ENCODE measurements at places on chromosomes 6 and 20.

DNA sequence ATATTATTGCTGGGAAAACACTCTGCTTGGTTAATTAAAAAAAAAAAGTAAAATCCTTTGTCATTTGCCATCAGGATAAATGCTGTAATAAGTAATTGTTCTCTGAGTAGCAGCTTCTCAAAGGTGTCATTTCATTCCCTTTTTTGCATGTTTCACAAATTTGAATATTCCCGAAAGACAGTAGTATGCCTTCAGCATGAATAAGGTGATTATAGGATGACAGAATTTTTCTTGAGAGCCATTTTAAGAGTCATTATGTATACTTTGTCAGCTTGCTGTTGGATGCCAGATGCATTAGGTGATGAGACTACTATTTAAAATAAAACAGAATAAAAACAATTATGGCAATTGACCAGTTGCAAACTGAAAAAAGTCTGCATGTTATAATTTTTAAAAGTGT, 200.7 kb downstream of the HDGFL1 start:
- no peak overlapping the region for H3K27ac ChIP-seq
- H3K4me3 ChIP-seq: no peak overlapping the region
- H3K27me3 ChIP-seq: no peaks in the 10 kb centered on the region
- DNase-seq: no peak
- no peaks in the 10 kb centered on the region for H3K4me1 ChIP-seq

GRCh38 chr20:57043091-57043490, 223.3 kb downstream of the BMP7 start:
- no peaks in the 10 kb centered on the region for H3K4me1 ChIP-seq
- no peak overlapping the region for H3K4me3 ChIP-seq
- peaks cover 8% of the 10 kb centered on the region for H3K27me3 ChIP-seq
- no peak overlapping the region for H3K27ac ChIP-seq
- H3K36me3 ChIP-seq: no peaks in the 10 kb centered on the region

DNA sequence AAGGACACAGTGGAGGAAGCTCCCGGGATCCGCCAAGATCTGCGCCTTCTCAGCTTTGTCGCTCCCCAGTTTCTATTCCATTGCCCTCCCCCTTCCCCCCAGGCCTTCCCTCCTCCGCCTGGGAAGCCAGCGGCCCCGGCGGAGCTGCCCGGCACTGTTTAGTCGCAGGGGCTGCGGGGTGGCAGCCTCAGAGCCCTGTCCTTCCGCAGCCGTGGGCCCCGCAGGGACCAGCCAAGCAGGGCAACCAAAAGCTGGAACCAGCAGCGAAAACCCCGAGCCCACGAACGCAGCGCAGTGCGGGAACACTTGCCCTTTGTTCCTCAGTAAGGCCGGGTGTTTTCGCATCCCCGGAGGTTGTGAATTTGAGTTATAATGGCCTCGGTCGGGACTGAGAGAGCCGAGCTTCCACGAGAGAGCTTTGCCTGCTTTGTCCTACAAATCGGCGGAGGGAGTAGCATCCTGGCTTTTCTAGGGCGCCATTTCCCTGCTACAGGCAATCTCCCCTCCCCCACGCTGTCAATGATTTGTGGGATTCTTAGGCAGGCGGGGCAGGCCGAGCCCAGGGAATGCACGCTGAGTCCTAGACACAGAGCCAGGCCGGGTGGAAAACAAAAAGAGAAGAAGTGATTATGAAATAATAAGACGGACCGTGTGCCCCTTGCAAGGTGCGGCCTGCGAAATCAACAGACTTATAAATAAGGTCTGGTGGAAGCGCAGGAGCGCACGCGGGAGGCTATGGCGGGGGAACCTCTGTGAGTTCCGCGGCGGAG, 4.0 kb upstream of the TUBB2B start:
- DNase-seq: peak; percentile 85
- peaks cover 46% of the 10 kb centered on the region for H3K27me3 ChIP-seq
- H3K27ac ChIP-seq: no peak overlapping the region
- peaks cover 47% of the 10 kb centered on the region for H3K4me1 ChIP-seq
- H3K4me3 ChIP-seq: peak overlapping the region; percentile 39

- no peaks in the 10 kb centered on the region for H3K4me1 ChIP-seq
- H3K4me3 ChIP-seq: no peak overlapping the region
- H3K27me3 ChIP-seq: no peaks in the 10 kb centered on the region
- H3K27ac ChIP-seq: no peak overlapping the region
- no peak for DNase-seq
- H3K36me3 ChIP-seq: no peaks in the 10 kb centered on the region
Measured at GRCh38 chr6:24599179-24599578, 46.8 kb downstream of the KIAA0319 start.

- DNase-seq: no peak
- no peak overlapping the region for H3K27ac ChIP-seq
- H3K4me3 ChIP-seq: no peak overlapping the region
- H3K36me3 ChIP-seq: no peaks in the 10 kb centered on the region
Measured at GRCh38 chr20:47113362-47114109, 218.9 kb downstream of the EYA2 start.

DNA sequence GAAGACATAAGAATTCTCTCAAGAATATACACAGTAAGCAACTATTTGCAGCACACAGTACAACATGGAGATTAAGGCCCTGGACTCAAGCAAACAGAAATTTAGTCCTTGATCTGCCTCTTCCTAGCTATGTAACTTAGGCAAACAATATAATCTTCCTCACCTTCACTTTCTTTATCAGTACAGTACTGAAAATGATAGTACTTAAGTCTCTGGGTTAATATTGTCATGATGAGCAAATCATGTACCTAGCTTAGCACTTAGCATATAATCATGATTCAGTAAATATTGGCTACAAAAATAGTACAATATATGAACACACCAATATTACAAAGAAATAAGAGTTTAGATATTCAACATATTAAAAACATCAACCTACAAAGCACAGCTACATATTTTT, 320.5 kb downstream of the HACE1 start:
- H3K36me3 ChIP-seq: no peaks in the 10 kb centered on the region
- H3K27me3 ChIP-seq: no peaks in the 10 kb centered on the region
- no peak overlapping the region for H3K4me3 ChIP-seq
- DNase-seq: no peak
- H3K4me1 ChIP-seq: peaks cover 4% of the 10 kb centered on the region

DNA sequence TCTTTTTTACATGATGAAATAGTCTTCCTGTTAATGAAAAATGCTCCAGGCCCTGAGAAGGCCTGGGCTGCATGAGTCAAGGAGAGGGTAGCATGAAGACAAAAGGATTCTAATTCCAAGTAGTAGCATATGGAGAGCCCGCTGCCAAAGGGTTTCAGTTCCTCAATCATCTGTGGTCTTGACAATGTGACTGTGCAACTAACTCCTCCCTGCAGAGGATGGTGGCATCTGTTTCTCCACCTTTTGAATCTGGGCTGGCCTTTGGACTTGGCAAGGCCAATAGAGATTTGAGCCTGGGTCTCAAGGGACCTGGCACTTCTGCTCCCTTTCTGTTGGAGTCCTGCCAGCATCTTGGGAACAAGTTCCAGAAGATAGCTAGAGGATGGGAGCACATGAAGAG, 35.1 kb upstream of the ANKEF1 start:
- H3K4me3 ChIP-seq: no peak overlapping the region
- no peaks in the 10 kb centered on the region for H3K4me1 ChIP-seq
- no peak overlapping the region for H3K27ac ChIP-seq
- H3K36me3 ChIP-seq: no peaks in the 10 kb centered on the region

GRCh38 chr20:39993742-39994141, 695.3 kb downstream of the MAFB start:
- DNase-seq: peak; percentile 22
- no peak overlapping the region for H3K27ac ChIP-seq
- H3K4me1 ChIP-seq: no peaks in the 10 kb centered on the region

DNA sequence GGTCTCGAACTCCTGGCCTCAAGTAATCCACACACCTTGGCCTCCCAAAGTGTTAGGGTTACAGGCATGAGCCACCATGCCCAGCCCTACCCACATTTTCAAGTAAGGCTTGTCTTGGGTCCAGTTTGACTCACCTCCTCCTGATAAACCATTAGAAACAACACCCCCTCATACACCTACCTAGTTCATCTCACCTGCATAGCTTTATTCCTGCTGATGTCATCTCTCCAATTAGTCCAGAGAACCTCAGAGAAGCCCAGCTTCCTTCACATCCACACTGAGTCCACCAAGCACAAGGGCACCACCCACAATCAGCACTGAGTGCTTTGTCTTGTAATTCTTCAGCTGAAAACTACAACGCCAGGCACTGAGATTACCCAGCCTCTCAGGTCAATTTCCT, 35.3 kb downstream of the KIF16B start:
- no peak overlapping the region for H3K27ac ChIP-seq
- H3K4me3 ChIP-seq: no peak overlapping the region
- H3K4me1 ChIP-seq: peaks cover 44% of the 10 kb centered on the region
- DNase-seq: no peak

DNA sequence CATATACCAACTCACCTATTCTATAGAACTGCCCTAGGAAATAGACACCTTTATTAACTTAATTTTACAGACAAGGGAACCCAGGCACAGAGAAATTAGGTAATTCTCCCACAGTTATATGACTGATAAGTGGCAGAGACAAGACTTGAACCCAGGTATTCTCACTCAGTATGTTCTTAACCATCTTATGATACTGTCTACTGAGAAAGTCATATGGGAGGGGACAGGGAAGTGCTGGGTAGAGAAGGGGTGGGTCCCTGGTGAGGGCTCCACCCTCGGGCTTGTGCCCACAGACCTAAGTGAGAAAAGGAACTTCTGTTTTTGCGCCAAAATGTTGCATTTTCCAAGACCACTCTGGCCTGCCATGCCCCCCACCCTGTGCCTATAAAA, 123.5 kb downstream of the RNF144B start:
- H3K27ac ChIP-seq: no peak overlapping the region
- DNase-seq: no peak
- H3K4me1 ChIP-seq: no peaks in the 10 kb centered on the region
- no peaks in the 10 kb centered on the region for H3K36me3 ChIP-seq
- no peak overlapping the region for H3K4me3 ChIP-seq
- H3K27me3 ChIP-seq: no peaks in the 10 kb centered on the region

GRCh38 chr20:14751191-14751590, 413.8 kb upstream of the FLRT3 start:
- no peaks in the 10 kb centered on the region for H3K4me1 ChIP-seq
- no peaks in the 10 kb centered on the region for H3K27me3 ChIP-seq
- DNase-seq: no peak

DNA sequence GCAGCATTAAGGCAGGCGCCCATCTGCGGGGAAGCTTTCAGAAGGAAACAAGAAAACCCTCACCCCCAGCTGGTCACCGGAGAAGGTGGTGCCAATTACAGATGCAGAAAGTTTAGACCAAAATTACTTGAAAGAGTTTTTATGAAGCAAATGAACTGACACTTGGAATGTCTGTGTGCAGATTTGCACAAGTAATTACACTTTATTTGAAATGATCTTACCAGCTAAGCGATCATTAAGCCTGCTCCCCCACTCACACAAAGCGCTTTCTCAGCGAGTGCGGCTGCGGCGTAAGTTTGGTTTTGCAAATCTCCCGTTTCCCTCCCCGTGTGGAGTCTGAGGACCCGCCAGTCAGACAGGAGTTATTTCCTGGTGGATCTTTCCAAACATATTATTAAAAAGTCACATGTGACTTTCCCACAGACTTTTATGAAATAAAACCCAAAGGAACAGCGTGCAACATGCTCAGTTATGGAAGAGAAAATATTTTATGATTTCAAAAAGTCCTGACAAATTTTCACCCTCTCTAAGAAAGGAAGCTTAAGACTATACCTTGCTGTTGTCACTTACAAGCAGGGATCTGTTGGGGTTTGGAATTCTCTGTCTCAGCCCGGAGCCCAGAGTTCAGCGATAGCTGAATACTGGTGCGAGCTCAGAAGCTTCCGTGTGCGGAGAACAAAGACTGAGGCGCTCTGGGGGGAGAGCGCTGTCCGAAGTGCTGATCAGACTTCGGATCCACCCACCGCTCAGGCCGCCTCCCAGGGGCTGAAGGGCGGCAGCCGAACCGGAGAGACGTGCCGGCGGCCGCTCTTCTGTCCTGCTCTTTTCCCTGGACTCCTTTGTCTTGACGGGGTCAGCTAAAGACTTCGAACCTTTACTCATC, 2.7 kb upstream of the MYT1 start:
- no peak overlapping the region for H3K4me3 ChIP-seq
- no peak for DNase-seq
- no peaks in the 10 kb centered on the region for H3K4me1 ChIP-seq
- no peak overlapping the region for H3K27ac ChIP-seq

- no peak overlapping the region for H3K27ac ChIP-seq
- no peak for DNase-seq
- H3K36me3 ChIP-seq: no peaks in the 10 kb centered on the region
- no peak overlapping the region for H3K4me3 ChIP-seq
- H3K27me3 ChIP-seq: no peaks in the 10 kb centered on the region
Measured at GRCh38 chr20:9202420-9203080, 133.7 kb downstream of the PLCB4 start.

Data from adrenal gland (tissue), 19 donors.